ENCODE measurements at places on chromosomes 16 and 17.
A peak's percentile ranks its signal among the peaks of the same experiment; 100 is the strongest.

- DNase-seq: no peak
Measured at GRCh38 chr17:31598921-31599571, 207.6 kb downstream of the RAB11FIP4 start.

- DNase-seq: no peak
Measured at GRCh38 chr16:61471737-61472136, 564.5 kb downstream of the CDH8 start.

GRCh38 chr17:55735731-55736405, 13.2 kb upstream of the TMEM100 start:
- DNase-seq: no peak

DNA sequence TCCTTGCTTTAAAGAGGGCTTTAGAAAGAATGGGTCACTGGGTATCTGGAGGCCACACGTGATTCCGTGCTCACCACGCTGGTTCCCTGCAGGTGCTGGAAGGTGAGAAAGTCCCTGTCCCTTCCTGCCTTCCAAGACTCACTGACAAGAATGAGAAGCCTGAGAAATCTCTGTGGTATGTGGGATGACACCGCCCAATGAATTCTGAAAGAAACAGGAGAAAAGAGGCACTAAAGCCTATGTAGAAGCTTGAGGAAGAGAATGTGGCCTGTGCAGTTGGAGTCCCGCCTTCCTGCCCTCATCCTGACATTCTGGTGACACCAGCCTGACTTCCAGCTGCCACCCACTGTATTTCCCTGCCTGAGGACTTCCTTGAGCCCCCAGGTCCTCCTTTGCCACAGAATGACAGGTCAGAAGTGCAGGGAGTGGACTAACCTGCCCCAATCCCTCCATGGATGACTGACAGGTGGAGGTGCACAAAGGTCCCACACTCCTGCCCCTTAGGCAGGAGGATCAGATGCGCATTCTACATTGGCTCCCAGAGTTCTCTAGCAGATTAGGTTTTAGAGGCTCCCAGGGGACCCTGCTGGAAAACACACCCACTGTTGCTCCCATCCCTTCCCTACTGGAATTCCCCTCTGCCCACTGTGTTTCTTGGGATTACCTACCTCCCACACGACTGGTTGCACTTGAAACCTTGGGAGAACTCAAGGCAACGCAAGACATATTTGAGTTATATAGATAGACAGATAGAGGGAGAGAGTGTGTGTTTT, 38.6 kb upstream of the TENT4B start:
- DNase-seq: no peak

DNA sequence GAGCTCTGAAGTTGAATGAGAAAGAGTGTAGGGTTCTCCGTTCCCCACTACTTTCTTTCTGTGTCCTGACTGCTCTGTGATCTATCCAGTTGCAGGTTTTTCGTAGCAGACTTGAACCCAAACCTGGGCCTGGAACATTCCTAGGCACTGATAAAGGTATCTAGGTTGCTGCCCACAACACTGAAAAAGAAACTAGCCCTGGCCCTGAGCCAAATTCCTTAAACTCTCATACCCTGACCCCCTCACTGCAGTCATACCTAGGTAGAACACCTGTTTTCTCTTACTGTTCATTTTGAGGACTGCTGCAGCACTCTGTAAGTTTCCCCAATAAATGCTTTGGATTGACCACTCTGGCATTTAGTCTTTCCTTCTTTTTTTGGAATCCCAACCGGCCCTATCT, 5.4 kb downstream of the HYDIN start:
- DNase-seq: no peak

DNA sequence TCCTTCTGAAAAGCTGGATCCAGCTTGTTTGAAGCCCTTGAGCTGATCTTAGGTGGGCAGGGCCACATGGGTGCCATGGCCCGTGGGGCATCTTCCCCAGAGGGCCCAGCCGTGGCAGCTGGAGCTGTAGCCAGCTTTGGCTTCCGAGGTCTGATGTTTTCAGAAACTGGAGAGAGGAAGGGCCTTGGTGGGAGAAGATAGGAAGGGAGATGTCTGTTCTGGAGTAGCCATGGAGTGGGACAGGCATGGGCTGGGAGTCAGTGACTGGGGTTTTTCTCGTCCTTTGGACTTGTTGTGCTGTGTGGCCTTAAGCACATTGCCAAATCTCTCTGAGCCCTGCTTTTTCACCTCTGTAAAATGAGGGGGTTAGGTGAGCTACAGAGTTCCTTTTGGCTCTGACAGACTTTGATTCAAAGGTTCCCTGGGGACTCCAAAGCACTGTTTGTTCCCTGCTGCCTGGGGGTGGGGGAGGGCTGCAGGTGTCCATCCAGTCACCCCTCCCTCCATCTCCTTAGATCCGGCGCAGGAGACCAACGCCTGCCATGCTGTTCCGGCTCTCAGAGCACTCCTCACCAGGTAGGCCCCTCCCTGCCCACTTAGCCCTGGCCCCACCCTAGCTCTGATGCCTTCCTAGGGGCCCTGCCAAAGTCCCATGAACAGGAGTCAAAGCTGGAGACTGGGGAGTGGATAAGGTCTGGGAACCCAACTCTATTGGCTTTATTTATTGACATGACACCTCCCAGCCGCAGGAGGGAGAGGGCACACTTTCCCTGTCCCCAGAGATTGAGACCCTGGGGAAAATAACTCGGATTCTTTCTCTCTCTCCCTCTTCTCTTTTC, 2.1 kb downstream of the PPP1R1B start:
- peak; percentile 30 for DNase-seq

DNA sequence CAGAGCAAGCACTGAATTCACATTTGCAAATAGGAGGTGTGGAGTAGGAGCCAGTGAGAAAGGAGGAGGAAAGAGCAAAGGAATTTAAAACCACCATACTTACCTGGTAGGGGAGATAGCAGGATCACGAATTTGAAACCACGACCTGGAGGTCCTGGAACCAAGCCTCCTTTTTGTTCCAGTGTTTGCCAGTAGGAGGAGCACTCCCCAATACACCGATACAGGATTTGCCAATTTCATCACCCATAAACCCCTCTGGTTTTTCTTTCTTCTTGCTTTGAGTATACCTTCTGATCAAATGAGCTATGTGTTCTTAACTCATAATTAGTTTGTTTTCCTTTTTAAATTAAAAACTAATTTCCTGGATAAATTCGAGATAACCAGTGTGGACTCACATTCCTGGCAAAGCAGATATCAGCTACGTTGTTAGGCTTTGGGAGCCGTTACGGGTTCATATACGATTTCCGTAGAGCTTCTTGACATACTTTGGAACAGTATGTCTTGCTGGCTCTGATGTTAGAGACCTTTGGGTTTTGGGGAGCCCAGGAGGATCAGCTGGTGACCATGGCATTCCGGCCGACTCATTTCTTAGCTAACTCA, 22.7 kb downstream of the BCO1 start:
- DNase-seq: no peak

GRCh38 chr16:74261068-74261467, 35.5 kb upstream of the PSMD7 start:
- DNase-seq: no peak

DNA sequence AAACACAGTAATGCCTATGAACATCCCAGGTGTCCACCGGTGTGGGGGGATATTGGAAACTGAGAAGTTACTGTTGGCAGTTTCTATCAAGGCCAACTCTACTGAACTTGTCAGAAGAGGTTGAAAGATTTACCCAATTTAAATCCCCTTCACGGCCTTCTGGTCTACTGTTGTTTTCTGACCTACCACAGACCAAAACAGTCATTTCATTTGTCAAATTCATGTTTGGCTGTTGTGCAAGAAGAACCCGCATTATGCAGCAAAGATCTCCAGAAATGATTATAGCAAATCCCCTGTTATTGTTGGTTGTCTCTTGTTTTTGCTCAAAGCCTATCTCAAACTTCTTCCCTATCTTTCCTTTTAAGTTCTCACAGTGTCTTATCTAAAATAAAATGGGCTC, 73.1 kb upstream of the MAF start:
- DNase-seq: no peak

DNA sequence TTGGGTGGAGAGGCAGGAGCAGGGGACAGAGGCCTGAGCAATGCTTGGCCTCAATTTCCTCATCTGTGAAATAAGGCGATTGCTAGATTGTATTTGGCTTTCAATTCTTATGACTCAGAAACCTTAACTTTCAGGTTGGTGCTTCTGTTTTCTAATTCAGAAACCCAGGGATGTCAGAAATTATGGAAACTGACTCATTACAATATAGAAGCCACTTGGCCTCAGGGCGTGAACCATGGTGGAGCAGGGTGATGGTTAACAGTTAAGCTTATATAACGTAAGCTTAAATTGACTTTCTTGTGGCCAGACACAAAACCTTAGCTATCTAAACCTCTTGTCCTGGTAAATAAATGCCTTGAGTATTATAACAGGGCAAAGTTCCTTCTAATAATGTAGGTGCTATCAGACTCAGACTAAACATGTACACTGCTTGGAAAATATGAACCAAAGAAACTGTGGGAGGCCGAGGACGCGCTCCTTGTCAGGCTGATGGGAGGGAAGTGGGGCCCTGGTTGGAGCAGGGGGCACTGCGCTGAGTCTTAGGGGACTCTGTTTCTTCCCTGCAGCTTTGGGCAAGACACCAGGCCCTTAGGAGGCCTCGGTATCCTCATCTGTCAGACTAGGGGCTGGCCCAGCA, 17.1 kb upstream of the SREBF1 start:
- DNase-seq: no peak

DNA sequence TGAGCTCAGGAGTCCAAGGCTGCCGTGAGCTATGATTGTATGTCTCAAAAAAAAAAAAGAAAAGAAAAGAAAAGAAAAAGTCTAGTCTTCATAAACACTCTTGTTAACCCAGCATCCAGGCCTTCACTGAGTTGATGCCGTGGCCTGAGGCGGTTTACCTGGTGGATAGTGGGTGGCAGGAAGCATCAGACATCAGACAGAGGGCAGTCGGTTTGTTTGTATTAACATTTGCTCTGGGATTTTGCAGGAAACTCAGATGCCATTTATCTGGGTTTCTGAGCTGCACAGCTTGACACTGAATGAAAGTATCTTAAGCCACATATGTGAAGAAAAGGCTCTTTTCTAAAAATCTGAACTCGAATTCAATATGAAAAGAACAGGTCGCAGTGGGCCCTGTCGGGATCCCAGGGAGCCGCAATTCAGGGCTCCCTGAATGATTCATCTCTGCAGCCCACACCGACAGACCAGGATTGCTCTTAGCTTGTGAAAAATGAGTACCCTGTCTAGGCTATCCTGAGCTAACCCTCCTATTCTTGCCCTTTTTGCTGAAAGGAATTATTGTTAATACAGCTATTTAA, 1.1 kb upstream of the DBNDD1 start:
- DNase-seq: no peak

- DNase-seq: peak; percentile 99
Measured at GRCh38 chr17:27994586-27994985, 47.9 kb upstream of the NLK start.

- DNase-seq: peak; percentile 25
Measured at GRCh38 chr17:57370037-57370581, 113.8 kb downstream of the MSI2 start.

DNA sequence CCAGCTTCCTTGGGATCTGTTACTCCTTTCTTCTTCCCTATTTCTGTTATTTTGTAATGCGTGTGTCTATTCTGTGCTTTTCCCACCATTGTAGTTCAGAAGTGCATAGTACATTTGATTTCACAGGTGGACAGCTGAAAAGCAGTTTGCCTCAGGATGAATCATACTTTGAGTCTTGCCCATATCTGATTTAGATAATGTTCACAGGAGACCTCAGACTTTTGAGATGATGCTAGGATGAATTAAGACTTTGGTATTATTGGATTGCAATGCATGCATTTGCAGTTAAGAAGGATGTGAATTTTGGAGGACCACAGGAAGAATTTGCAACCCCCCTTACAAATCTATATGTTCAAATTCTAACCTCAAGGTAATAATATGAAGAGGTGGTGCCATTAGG, 769.6 kb downstream of the CDH11 start:
- no peak for DNase-seq

DNA sequence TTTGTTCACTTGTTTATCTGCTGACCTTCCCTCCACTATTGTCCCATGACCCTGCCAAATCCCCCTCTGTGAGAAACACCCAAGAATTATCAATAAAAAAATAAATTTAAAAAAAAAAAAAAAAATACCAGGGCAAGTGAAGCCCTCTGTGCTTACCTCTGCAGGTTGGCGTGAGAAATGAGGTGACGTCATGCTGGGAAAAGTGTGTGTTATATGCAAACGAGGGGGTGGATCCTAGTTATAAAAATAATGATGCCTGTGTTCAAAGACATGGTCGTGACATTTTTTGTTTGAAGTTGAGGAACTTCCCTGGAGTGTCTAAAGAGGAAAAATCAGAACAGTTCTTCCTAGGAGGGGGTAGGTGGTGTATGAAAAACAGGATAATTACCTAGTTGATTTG, 20.2 kb downstream of the TMC7 start:
- no peak for DNase-seq

DNA sequence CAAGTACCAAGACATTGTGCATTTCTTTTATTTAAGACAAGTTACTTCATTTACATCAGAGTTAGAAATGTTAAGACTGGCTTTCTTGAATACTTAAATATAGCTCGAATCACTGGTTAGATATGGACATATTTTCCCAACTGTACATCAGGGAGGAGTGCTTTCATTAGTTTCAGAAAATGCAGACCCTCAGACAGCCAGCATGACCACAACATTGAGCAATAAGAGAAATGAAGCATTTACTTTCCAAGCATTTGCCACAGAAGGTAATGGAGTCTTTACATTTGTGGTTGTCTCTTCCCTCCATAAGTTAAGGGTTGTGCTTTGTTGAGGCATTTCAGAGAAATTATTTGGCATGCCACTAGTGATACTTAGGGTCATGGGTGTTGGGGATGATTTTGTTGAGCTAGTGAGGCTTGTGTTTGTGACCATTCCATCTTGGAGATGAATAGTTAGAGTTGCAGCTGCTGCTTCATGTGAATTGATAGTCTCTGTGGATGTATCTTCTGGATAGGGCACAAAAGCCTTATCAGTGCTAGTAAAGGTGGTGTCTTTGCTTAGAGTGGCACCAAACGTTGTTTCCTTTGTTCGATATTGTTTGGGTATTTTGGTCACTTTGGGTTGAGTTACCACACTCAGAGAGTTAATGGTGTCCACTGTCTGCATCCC, 2.1 kb downstream of the OMG start:
- no peak for DNase-seq

- no peak for DNase-seq
Measured at GRCh38 chr16:85010446-85010930, 847 bp downstream of the ZDHHC7 start.

- no peak for DNase-seq
Measured at GRCh38 chr16:58451945-58452401, 48.0 kb upstream of the NDRG4 start.

GRCh38 chr16:30977502-30977901, 7.5 kb upstream of the HSD3B7 start:
- DNase-seq: no peak

- no peak for DNase-seq
Measured at GRCh38 chr17:77884019-77884418, 74.5 kb upstream of the TNRC6C start.

Measured in NCI-H526 treated with DMSO at 0.1 percent for 48 hours (cell line).